Hematopoietic multipotent progenitor cell treated with erythropoietin and hydrocortisone succinate and interleukin-3 and kit ligand, for 4 days (in vitro differentiated cells): ENCODE measurements at places on chromosomes 4 and X.

GRCh38 chr4:80202190-80202711, 4.9 kb downstream of the PRDM8 start:
- DNase-seq, result peak; percentile 79

DNA sequence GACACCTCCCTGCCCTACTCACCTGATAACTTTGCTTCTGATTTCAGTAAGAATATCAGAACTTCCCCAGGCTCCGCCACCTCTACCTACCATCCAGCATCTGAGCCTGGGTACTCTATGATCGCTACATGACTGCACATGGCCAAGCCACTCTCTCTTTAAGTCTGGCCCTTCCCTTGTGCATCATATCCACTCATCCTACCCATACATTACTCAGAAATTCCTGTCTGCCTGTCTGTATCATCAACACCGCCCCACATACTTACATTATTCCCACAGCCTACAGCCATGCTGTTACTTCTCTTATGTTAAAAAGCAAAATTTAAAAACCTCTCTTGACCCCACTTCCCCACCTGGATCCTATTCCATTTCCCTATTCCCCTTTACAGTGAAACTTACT, 84.7 kb downstream of the SCD5 start:
- DNase-seq, result no peak

DNA sequence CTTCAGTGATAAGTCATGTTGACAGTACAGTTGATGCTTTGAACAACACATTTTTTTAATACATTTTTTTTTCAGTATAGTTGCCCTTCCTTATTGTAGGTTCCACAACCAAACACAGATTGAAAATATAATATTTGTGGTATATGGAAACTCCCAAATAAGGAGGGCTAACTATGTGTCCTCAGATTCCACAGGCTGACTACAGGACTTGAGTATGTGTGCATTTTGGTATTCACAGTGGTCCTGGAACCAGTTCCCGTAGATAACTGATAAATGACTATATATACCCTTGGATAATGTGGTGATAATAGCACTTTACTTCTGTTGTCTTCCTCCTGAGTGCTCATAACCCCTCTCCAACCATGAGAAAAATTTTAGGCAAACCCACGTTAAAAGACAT, 111.6 kb upstream of the NUDT6 start:
- no peak for DNase-seq

GRCh38 chrX:115054876-115055275, 37.5 kb upstream of the IL13RA2 start:
- DNase-seq, result no peak
